ENCODE measurements at places on chromosomes 7 and 10.

- DNase-seq, result no peak
Measured at GRCh38 chr10:73758704-73759511, 14.7 kb downstream of the SEC24C start.

DNA sequence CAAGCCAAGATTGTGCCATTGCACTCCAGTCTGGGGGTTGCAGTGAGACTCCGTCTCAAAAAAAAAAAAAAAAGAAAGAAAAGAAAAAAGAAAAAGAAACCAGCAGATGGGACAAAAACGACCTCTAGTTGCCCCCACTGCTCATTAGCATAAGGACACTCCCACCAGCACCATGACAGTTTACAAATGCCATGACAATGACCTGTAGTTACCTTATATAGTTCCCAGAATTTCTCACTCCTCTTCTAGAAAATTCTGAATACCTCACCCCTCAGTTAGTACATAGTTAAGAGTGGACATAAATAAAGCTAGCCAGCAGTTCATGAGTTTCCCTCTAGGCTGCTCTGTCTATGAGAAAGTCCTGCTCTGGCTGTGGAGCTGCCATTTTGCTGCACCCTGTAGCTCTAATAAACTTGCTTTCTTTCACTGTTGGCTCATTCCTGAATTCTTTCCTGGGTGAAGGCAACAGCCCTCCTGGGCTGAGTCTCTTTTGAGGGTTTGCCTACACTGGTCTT lies 276.8 kb upstream of the AKR1E2 start:
- DNase-seq, result no peak

- DNase-seq, result no peak
Measured at GRCh38 chr7:106054156-106054910, 57.8 kb downstream of the SYPL1 start.

DNA sequence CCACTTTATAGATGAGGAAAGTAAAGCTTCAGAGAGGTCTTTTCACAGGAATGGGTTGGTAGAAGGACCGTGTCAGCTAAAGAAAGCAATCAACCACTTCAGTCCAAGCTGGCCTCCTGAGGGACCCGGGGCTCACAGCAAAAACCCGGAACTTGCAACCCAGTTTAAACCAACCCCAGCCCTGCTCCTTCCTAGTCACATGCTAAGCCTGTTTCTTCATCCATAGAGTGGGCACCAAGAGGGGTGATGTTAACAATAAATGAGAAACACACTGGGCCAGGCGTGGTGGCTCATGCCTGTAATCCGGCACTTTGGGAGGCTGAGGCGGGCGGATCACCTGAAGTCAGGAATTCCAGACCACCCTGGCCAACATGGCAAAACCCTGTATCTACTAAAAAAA lies 12.1 kb upstream of the NPFFR1 start:
- DNase-seq, result no peak

GRCh38 chr7:21357151-21358097 lies 70.5 kb upstream of the SP4 start:
- no peak for DNase-seq

- no peak for DNase-seq
Measured at GRCh38 chr7:544338-545221, 24.9 kb upstream of the PDGFA start.

DNA sequence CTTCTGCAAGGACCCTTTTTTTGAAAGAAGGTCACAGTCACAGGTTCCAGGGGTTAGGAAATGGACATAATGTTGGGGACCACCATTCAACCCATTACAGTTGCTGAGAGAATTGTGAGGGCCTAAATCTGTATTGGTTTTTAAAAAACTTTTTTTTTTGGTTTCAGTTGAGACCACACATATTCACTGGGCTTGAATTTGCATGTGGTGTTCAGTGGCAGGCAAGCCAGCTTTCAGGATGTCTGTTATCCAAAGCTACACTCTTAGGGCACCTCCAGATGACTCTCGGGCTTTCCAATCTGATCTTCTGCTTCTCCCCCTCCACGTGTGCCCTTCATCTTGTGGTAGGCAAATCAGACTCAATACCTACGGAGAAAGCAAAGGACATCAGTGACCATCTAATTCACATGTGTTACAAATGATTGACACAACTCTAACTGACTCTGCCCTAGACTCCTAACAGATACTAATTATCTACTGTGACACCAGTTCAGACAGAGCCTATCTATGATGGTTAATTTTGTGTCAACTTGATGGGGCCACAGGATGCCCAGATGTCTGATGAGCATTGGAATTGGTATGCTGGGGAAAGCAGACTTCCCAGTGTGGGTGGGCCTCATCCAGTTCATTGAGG lies 93.3 kb upstream of the ELMO1 start:
- no peak for DNase-seq

DNA sequence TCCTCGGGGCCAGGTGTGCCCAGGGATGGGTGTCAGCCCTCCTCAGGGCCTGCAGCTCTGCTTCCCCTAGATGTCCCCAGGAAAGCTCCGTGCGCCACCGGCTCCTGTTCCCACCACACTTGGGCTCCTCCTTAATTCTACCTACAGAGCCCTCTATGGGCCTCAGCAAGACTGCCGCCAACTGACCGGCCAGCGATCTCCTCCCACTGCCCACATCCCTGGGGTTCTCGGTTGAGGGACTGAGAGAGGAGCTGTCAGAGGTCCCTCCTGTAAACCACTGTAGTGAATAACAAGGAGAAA lies 5.3 kb upstream of the LDB3 start:
- DNase-seq, result no peak

GRCh38 chr7:102047-102711 lies 90.2 kb upstream of the FAM20C start:
- DNase-seq, result no peak

DNA sequence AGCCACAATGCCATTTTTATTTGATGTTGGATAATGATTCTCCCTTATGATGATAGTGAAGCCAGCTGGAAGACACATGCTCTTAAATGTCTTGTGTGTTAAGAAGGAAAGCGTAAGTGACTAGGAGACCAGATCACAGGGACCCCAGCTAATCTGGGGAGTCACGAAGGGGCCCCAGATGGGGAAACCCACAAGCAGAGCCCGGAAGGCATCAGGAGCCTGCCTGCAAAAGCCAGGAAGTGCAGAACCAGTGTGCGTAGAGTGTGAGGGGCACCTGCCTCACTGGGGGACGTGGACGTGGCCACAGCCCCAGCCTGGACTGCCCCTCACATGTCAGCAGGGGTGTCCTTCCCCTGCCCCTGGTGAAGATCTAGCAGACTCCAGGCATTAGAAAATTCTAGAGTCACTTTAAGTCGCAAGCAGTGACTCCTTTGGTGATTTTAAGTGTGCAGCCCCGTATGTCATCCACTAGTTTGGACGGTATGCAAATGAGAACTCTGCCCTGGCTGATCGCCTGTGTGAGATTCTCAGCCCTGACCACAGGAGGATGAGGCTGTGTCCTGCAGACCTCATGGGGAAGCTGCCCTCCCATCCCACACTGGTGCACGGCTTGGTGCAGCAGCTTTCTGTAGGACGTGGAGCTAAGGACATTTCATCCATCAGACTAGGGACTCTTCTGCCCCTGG lies 243.0 kb downstream of the WDR37 start:
- no peak for DNase-seq

GRCh38 chr7:103803631-103804030 lies 185.8 kb downstream of the RELN start:
- DNase-seq, result no peak

DNA sequence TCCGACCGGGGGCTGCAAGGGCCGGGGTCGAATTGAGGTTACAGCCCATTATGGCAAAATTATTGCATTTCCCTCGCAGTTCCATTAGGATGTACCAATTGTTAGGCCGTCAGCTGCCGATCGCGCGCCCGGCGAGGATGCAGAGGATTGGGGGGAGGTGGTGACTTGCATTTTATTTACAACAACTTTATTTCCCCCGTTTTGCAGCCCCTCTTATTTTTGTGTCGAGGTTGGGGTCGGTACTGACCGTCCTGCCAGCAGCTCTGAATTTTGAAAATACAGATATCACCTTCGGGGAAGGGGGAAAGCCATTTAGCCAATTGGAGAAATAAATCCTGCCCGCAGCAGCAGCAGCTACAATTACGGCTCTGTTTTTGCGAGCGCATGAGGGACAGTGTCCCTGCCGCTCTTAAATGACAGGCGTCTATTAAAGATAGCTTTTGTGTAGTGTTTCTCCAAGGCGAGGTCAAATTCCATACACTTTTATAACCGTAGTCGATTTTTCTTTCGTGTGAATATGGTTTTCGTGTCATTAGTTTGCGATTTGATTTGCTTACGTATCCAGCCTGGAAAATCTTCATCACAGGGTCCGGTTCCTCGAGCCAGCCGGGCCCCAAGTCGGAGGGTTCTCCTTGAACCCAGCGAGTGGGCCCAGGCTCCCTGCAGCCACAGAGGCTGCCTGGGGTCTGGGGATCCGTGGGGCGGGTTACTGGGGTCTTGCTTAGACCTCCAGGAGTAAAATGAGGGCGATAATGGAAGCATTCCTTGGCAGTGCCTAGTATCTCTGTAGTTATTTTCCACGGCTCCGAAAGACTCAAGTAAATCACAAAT lies 684 bp upstream of the HOXA5 start:
- DNase-seq, result no peak

- DNase-seq, result no peak
Measured at GRCh38 chr10:93771354-93771753, 13.6 kb downstream of the LGI1 start.

- peak; percentile 15 for DNase-seq
Measured at GRCh38 chr10:46524472-46525176, 31.8 kb downstream of the GPRIN2 start.

- DNase-seq, result no peak
Measured at GRCh38 chr10:131658476-131659110, 242.2 kb upstream of the PPP2R2D start.

- DNase-seq, result no peak
Measured at GRCh38 chr7:35749556-35749955, 51.3 kb upstream of the SEPTIN7 start.

- peak; percentile 23 for DNase-seq
Measured at GRCh38 chr10:129853562-129853903, 110.5 kb downstream of the EBF3 start.

- peak; percentile 62 for DNase-seq
Measured at GRCh38 chr7:70738151-70738885, 393.6 kb upstream of the GALNT17 start.

DNA sequence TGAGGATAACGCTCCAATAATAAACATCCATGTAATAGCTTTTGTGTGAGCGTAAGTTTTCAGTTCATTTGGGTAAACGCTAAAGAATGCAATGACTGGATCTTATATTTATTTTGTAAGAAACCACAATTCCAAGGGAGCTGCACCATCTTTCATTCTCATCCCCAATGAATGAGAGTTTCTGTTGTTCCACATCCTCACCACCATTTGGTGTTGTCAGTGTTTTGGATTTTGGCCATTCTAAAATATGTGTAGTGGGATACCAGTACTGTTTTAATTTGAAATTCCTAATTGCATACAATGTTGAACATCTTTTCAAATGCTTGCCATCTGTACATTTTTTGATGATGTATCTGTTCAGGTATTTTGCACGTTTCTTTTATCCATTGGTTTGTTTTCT lies 50.9 kb upstream of the SEMA3D start:
- DNase-seq, result peak; percentile 14

All from AG10803 (cell line).